Natural killer cell treated with Interleukin-12 subunit alpha and Interleukin-12 subunit beta and Interleukin-15 and Interleukin-18, amount 100 ng/mL, for 72 hours (primary cell): ENCODE measurements at places on chromosomes 7 and 10.

GRCh38 chr7:122750389-122750788 lies 47.7 kb upstream of the RNF148 start:
- no peak for DNase-seq

DNA sequence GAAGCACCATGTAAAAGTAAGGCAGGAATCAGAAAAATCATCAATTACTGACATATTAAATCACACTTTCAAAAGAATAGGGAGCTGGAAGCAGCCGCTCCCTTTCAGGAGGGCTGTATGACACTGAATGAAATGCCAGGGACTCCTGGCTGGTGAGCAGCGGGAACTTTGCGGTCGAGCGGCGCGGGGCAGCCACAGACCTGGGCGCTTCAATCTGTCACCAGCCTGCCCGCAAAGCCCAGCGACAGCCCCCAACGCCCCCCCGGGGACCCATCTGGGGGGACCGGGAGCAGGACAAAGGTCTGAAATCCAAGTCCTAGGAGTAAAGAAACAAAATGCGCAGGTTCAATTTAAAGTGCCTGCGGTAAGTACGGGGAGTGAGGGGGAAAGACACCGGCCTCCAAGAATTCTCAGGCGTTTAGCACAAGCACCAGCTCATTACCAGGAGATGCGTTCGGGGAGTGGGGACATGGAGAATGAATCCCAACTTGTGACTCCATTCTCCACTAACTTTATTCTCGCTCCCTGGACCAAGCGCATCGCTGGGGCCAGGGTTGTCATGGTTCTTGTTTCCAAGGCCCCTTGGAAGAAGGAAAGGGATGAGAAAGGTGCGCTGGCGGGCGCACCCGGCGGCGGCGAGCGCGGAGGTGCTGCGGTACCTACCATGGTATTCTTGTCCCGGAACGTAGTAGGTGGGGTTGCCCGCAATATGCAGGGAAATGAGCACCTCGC lies 824 bp downstream of the RELN start:
- DNase-seq: no peak

- no peak for DNase-seq
These were observed 85.9 kb upstream of the KMT2C start for GRCh38 chr7:152521420-152522337.

- DNase-seq: peak; percentile 28
These were observed at the start of gene TFR2 for GRCh38 chr7:100641463-100641859. TSS of gene TFR2 (minus strand) at chr7:100641552. CDS start at chr7:100641509, 43 bp downstream.

DNA sequence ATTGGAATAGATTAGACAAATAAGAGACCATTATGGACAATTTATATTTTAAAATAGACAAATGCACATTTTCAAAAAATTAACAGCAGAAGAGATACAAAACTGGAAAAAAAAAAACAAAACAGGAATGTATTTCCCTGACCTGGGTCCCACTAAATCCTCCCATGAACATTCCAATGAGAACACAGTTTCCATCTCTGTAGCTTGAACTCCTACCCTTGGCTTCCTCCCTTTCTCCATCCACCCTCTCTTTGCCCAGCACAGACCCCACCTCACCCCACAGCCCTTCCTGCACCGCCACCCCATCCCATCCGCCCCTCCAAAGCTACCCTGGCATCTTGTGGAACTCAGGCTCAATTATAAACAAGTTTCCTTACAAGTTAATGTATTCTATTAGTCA lies 71.2 kb upstream of the MPP7 start:
- DNase-seq: no peak

DNA sequence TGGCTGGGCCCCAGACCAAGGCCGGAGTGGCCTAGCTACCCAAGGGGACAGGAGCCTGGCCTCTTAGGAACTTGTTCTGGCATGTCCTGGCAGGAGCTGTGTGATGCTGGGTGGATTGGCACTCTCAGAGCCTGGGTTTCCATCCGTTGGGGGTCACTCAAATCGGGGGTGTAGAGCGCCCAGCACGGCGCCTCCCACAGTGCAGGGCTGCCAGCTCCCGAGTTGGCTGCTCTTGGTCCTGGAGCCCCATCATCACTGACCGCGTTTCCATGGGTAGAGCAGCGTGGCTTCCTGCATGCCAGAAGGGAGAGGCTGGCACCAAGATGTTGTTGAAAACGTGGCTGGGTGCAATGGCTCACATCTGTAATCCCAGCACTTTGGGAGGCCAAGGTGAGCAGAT lies 70.3 kb downstream of the UNCX start:
- DNase-seq: no peak

- DNase-seq: no peak
These were observed 64.4 kb downstream of the SUGCT start for GRCh38 chr7:40199076-40199802.

GRCh38 chr7:6508539-6508938 lies 42.7 kb downstream of the GRID2IP start:
- no peak for DNase-seq

GRCh38 chr10:38605153-38605661 lies 511.1 kb downstream of the ZNF37A start:
- DNase-seq: no peak

DNA sequence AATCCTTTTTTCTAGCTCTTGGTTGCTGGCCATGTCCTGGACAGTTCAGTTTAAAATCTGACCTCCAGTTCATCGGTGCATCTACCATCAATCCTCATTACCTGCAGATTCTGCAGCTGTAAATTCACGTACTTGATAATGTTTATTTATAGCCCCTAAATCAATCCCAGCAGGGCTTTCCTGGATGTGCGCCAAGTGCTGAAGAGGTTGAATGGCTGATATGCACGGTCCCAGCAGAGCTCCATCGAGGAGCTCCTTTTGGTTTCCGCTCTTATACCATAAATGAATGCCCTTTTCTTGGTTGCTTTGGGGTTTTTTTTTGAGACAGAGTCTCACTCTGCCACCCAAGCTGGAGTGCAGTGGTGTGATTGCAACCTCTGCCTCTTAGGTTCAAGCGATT lies 91.2 kb upstream of the CCZ1B start:
- DNase-seq: no peak

DNA sequence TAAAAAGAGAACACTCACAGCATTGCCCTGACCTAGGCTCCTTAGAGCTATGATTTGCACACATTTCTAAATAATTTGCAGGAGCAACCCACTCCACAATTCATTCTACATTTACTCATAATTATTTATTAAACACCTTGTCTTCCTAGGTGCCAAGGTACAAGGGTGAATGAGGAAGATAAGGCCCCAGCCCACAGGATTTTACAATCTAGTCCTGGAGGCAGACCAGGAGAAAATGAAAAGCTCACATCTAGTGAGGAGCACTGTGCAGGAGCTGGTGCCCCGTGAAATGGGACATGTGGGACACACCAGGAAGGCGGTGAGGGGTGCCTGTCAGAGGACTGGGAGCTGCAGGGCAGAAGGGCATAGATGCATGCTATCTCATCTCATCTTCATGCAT lies 59.7 kb upstream of the LRRC18 start:
- no peak for DNase-seq
